ENCODE measurements at places on chromosomes 11 and 22. TPM values are rescaled to one million over a fixed set of nuclear protein-coding genes. Genes with fewer than 3 reads are reported as not detected.

- peaks cover 100% of the 10 kb centered on the region for H3K36me3 ChIP-seq
- no peak for DNase-seq
- no peaks in the 10 kb centered on the region for H3K27me3 ChIP-seq
- H3K27ac ChIP-seq: no peak overlapping the region
- no peak overlapping the region for H3K4me3 ChIP-seq
These were observed 25.4 kb downstream of the THOC5 start for GRCh38 chr22:29528144-29528543.

GRCh38 chr22:18110194-18110953 is at the start of gene TUBA8:
TSS of gene TUBA8 (plus strand) at chr22:18110809. CDS start at chr22:18110866, 57 bp downstream.
- DNase-seq: no peak
- H3K4me3 ChIP-seq: peak within 1 kb of the TSS; percentile 47
- H3K36me3 ChIP-seq: no peaks in the 10 kb centered on the region

GRCh38 chr11:134071766-134072402 is 3.0 kb downstream of the JAM3 start:
- H3K27ac ChIP-seq: no peak overlapping the region
- H3K27me3 ChIP-seq: no peaks in the 10 kb centered on the region

DNA sequence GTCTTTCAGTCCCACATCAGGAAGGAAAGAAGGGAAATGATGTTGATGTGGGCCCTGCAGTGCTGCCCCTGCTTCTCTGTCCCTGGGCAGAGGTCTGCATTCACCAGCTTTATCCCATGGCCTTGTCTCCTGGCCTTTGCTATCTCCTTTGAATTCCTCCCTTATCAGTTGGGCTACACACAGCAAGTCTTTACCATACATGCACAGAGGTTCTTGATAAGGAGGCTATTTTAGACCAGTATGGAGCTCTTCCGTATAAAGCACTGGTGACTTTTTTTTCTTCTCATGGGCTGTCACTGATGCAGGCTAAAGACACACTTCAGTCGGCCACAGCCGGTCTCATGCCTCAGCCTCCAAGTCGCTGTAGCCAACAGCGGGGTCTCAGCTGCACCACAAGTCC is 20.2 kb downstream of the MYO18B start:
- DNase-seq: no peak
- no peaks in the 10 kb centered on the region for H3K36me3 ChIP-seq
- H3K4me3 ChIP-seq: no peak overlapping the region
- no peak overlapping the region for H3K27ac ChIP-seq

GRCh38 chr22:17430412-17430811 is 61.2 kb downstream of the CECR2 start:
- H3K4me1 ChIP-seq: peaks cover 9% of the 10 kb centered on the region
- H3K36me3 ChIP-seq: no peaks in the 10 kb centered on the region
- H3K4me3 ChIP-seq: no peak overlapping the region
- H3K27ac ChIP-seq: no peak overlapping the region
- peak; percentile 33 for DNase-seq
- H3K27me3 ChIP-seq: no peaks in the 10 kb centered on the region

DNA sequence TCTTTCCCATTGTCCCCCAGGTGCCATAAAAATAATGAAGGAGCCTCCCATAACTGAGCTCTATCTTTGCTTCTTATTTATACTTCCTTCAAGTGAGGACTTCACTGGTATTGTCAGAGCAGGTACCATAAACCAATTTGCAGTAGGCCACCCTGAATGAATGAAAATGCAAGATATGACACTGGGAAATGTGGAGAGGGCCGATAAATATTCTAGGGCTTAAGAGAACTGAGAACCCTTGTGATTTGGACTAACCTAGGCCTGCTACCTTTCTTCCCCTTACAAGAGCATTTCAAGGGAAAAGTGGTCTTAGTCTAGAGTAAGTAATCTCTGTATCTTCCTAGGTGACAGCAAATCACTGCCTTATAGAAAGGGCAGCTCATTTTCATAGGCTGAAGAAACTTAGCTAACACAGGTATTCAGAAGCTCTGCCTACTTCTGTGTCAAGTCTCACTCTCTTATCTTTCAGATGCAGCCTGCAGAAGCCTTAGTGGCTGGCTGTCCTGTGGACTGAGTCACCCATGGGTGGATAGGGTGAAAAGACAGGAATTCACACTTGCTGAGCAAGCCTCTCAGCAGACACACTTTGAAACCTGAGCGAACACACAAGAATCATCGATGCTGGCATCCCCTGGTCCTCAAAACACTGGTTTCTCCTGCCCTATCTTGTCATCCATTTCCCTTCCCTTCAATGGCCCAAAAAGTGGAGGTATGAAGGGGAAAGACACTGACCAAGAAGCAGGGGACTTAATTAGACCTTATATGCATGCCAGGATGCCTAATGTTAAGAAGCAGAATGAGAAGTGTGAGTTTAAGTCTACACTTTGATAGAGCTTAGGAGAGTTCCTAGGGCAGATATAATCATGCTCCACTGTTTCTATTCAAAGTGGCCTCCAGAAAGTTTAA is 15.2 kb downstream of the NRIP3 start:
- H3K4me3 ChIP-seq: no peak overlapping the region
- H3K4me1 ChIP-seq: no peaks in the 10 kb centered on the region
- no peaks in the 10 kb centered on the region for H3K36me3 ChIP-seq

- H3K4me1 ChIP-seq: peaks cover 8% of the 10 kb centered on the region
- no peaks in the 10 kb centered on the region for H3K36me3 ChIP-seq
- no peak overlapping the region for H3K4me3 ChIP-seq
- H3K27ac ChIP-seq: no peak overlapping the region
These were observed 33.1 kb downstream of the GNAZ start for GRCh38 chr22:23103199-23103954.

DNA sequence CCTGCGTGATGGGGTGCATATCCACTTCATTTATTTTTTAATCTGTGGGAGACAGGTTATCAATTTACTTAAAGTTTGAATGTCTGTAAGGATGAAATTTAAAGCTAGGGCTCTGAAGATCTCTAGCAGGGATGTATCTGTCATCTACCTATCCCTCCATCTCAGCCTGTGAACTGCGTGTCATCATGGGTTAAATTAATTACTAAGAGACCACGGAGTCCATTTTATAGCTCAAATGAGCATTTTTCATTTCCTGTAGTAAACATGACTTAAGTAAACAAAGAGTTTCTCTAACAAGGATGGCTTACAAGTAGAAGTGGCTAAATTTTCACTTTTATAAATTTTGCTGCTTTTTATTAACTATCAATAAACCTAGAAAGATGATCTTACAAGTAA is 2.9 kb upstream of the GLB1L3 start:
- no peak for DNase-seq
- peaks cover 4% of the 10 kb centered on the region for H3K4me1 ChIP-seq

- H3K27ac ChIP-seq: no peak overlapping the region
- no peaks in the 10 kb centered on the region for H3K4me1 ChIP-seq
- no peaks in the 10 kb centered on the region for H3K27me3 ChIP-seq
- no peaks in the 10 kb centered on the region for H3K36me3 ChIP-seq
- DNase-seq: no peak
These were observed 6.4 kb downstream of the CDCA5 start for GRCh38 chr11:65077451-65077850.

DNA sequence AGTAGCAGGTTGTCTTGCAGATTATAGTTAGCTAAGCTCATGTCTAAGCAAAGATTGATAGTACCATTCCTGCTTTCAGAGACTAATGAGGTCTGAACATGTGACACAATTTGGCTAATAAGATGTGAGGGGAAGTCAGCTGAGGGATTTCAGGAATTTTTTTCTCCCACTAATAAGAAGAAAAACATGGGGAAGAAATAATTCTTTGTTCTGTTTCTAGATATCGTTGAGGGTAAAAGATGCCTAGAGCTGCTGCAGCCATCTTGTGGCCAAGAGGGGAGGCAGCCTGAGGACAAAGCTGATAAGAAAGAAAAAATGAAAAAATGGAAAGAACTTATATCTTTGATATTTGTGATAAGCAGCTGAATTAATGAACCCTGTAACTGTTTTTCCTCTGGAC is 1334.4 kb downstream of the LRRC4C start:
- H3K27me3 ChIP-seq: no peaks in the 10 kb centered on the region
- H3K36me3 ChIP-seq: no peaks in the 10 kb centered on the region
- no peak for DNase-seq
- no peaks in the 10 kb centered on the region for H3K4me1 ChIP-seq
- H3K4me3 ChIP-seq: no peak overlapping the region

The TENM4 gene
- total RNA-seq: 36.3 TPM

The CHKA gene
- total RNA-seq: 53.7 TPM

The OR6T1 gene
- total RNA-seq: not detected
